ENCODE measurements at places on chromosomes 1 and 21. TPM values are rescaled to one million over a fixed set of nuclear protein-coding genes. Genes with fewer than 3 reads are reported as not detected.

Gene SERINC2
- 2.5 TPM for polyA plus RNA-seq

Gene NR1I3
- polyA plus RNA-seq = 0.18 TPM

Gene POU3F1
- 0.07 TPM for polyA plus RNA-seq

Gene IFI44
- polyA plus RNA-seq = 13.7 TPM

Data from right cardiac atrium (tissue), 5 donors.